SJCRH30 (cell line): ENCODE measurements at places on chromosomes 4 and X. TPM values are rescaled to one million over a fixed set of nuclear protein-coding genes. Genes with fewer than 3 reads are reported as not detected.
A peak's percentile ranks its signal among the peaks of the same experiment; 100 is the strongest.

GRCh38 chrX:154526901-154527675 is 11.1 kb upstream of the FAM3A start:
- DNase-seq, result peak; percentile 74

DNA sequence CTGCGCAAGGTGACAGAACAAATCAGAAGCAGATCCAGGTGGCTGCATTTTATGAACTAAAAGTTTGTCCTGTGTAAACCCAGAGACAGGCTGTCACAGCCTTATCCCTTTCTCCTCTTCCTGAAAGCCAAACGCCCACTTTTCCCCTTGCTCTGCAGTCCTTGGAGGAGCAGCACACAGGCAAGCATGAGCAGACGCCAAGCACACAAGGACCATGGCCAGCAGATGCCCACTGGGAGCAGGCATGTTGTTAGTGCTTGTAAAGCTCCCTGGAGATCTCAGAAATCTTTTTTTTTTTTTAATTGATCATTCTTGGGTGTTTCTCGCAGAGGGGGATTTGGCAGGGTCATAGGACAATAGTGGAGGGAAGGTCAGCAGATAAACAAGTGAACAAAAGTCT is 11.5 kb upstream of the HOPX start:
- no peak for DNase-seq

- no peak for DNase-seq
Observed at GRCh38 chr4:5373327-5373726, 322.0 kb downstream of the STK32B start.

TBX22 gene
- not detected in 2 replicates for total RNA-seq

CSAG1 gene
- total RNA-seq, result 0.41 and 0.63 TPM in 2 replicates
